Mammary epithelial cell (primary cell): ENCODE measurements at places on chromosomes 13 and 19. TPM values are rescaled to one million over a fixed set of nuclear protein-coding genes. Genes with fewer than 3 reads are reported as not detected.

Gene MCEMP1
- total RNA-seq = not detected in 2 replicates

Gene NKPD1
- 0.51 and 0.92 TPM in 2 replicates for total RNA-seq

Gene FOSB
- 49.1 and 66.7 TPM in 2 replicates for total RNA-seq

Gene CKM
- total RNA-seq = not detected in 2 replicates

Gene TRPC4
- not detected for total RNA-seq

Gene STX10
- total RNA-seq = 33.7 TPM

Gene CLEC11A
- 0.50 TPM for total RNA-seq

Gene KIR2DL1
- not detected in 2 replicates for total RNA-seq

Gene SOX1
- total RNA-seq = not detected

Gene CLDN10
- not detected in 2 replicates for total RNA-seq

Gene INAFM1
- 10.9 and 15.0 TPM in 2 replicates for total RNA-seq

Gene PSG5
- 10.2 TPM for total RNA-seq

Gene CYP4F8
- total RNA-seq = not detected
